ENCODE measurements at places on chromosomes 4 and X. TPM values are rescaled to one million over a fixed set of nuclear protein-coding genes. Genes with fewer than 3 reads are reported as not detected.

The HMGN5 gene
- total RNA-seq: 1.5 TPM

The TMEM165 gene
- total RNA-seq: 134 TPM

The ZIC3 gene
- not detected for total RNA-seq

The TCP11X2 gene
- total RNA-seq: not detected

The C1QTNF7 gene
- not detected for total RNA-seq

The CWH43 gene
- total RNA-seq: not detected

The CCNQ gene
- total RNA-seq: 30.7 TPM

DNA sequence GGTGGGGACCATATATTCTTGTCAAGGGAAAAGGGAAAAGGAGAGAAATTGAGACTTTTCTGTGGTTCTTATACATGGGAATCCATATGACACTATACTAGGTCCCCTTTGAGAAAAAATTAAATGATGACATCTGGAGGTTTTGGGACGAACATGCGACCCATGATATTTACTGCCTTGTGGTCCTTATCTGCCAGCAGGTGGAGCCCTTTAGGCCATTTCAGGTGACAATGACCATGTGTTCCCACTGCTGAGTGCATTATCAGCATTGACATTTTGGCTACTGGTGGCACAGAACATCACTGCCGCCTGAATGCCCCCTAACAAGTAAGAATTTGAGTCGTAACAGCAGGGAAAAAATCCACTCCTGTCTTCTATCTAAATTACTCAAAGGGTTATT, 843.4 kb downstream of the FSTL5 start:
- no peaks in the 10 kb centered on the region for H3K4me1 ChIP-seq
- no peak for DNase-seq

- H3K36me3 ChIP-seq: peaks cover 10% of the 10 kb centered on the region
- H3K4me1 ChIP-seq: peaks cover 11% of the 10 kb centered on the region
- no peak overlapping the region for H3K4me3 ChIP-seq
- H3K27ac ChIP-seq: no peak overlapping the region
- H3K27me3 ChIP-seq: peaks cover 18% of the 10 kb centered on the region
- no peak for DNase-seq
Observed at GRCh38 chrX:433771-434170, 47.1 kb upstream of the PPP2R3B start.

GRCh38 chrX:110399966-110400365, 41.3 kb downstream of the RTL9 start:
- H3K27ac ChIP-seq: no peak overlapping the region
- DNase-seq: no peak
- H3K4me1 ChIP-seq: no peaks in the 10 kb centered on the region

GRCh38 chr4:16269240-16269639, 43.0 kb upstream of the TAPT1 start:
- H3K27me3 ChIP-seq: peaks cover 14% of the 10 kb centered on the region
- H3K36me3 ChIP-seq: no peaks in the 10 kb centered on the region
- no peaks in the 10 kb centered on the region for H3K4me1 ChIP-seq
- no peak for DNase-seq
- no peak overlapping the region for H3K4me3 ChIP-seq

- H3K27me3 ChIP-seq: no peaks in the 10 kb centered on the region
- no peaks in the 10 kb centered on the region for H3K36me3 ChIP-seq
- DNase-seq: no peak
- no peaks in the 10 kb centered on the region for H3K4me1 ChIP-seq
- H3K4me3 ChIP-seq: no peak overlapping the region
Observed at GRCh38 chr4:120658772-120659171, 263.8 kb downstream of the PRDM5 start.

DNA sequence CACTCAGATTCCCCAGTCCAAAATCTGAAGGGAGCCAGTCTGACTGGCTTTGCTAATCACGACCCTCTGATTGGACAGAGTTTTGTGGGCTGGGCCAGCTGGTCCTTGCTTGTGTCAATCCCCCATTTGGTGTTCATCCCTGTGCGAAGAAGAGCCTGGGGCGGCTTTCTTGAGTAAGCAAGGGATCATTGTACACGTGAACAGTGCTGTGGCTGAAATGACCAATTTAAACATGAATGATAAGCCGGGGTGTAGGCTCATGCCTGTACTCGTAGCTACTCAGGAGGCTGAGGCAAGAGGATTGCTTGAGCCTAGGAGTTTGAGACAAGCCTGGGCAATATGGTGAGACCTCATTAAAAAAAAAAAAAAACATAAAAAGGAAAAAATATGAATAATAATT, 379.1 kb downstream of the RAPGEF2 start:
- no peaks in the 10 kb centered on the region for H3K36me3 ChIP-seq
- H3K4me1 ChIP-seq: no peaks in the 10 kb centered on the region
- H3K27me3 ChIP-seq: peaks cover 3% of the 10 kb centered on the region
- H3K4me3 ChIP-seq: no peak overlapping the region

GRCh38 chr4:187191676-187192075, 468.0 kb upstream of the FAT1 start:
- no peak for DNase-seq
- H3K27me3 ChIP-seq: no peaks in the 10 kb centered on the region
- no peaks in the 10 kb centered on the region for H3K36me3 ChIP-seq
- H3K4me3 ChIP-seq: no peak overlapping the region
- H3K27ac ChIP-seq: no peak overlapping the region

DNA sequence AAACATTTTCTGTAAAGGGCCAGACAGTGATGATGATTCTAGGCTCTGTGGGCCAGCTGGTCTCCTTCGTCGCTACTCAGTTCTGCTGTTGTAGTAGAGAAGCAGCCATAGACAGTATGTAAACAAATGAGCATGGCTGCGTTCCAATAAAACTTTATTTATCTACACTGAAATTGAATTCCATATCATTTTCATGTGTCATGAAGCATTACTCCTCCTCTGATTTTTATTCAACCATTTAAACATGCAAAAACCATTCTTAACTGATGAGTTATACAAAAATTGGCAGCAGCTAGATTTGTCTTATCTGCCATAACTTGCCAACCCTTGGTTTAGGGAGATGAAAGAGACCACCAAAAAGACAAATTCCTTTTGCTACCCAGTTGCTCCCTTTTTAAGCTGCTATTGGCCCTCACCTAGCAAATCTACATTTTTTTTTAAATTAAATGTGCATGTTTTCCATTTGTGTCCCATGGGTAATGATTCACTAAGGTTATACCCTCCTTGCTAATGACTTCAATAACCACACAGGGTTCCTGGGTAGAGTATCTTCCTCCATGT, 309.9 kb downstream of the DHX15 start:
- no peak overlapping the region for H3K27ac ChIP-seq
- no peaks in the 10 kb centered on the region for H3K27me3 ChIP-seq
- DNase-seq: no peak
- no peaks in the 10 kb centered on the region for H3K4me1 ChIP-seq

GRCh38 chrX:18360867-18361266, 6.4 kb upstream of the SCML2 start:
- no peak for DNase-seq
- H3K4me1 ChIP-seq: no peaks in the 10 kb centered on the region
- H3K27me3 ChIP-seq: peaks cover 16% of the 10 kb centered on the region
- no peak overlapping the region for H3K4me3 ChIP-seq
- H3K27ac ChIP-seq: no peak overlapping the region

- H3K27ac ChIP-seq: no peak overlapping the region
- H3K4me1 ChIP-seq: no peaks in the 10 kb centered on the region
- H3K36me3 ChIP-seq: no peaks in the 10 kb centered on the region
- no peaks in the 10 kb centered on the region for H3K27me3 ChIP-seq
- DNase-seq: no peak
Observed at GRCh38 chr4:73676861-73677323, 56.7 kb upstream of the RASSF6 start.

GRCh38 chrX:115364670-115365069, 75.2 kb downstream of the LUZP4 start:
- no peak overlapping the region for H3K27ac ChIP-seq
- H3K4me1 ChIP-seq: peaks cover 14% of the 10 kb centered on the region
- H3K36me3 ChIP-seq: peaks cover 5% of the 10 kb centered on the region

DNA sequence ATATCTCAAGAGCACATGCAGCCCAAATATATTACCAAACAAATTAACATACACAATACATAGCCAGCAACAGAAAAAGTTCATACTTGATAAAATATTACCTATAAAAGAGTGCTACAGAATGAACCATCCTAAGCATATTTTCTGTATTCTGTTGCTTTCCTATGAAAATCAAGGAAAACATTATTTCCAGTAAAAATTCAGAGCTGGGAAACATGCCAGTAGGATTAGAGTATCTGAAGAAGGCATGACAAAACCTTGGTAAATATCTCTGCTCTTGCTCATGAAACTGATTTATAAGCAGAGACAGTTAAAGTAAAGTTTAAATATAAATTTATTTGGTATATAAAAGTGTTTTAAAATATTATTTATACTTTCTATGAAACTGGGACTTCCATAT, 599.7 kb downstream of the ARAP2 start:
- no peaks in the 10 kb centered on the region for H3K4me1 ChIP-seq
- no peaks in the 10 kb centered on the region for H3K27me3 ChIP-seq
- H3K4me3 ChIP-seq: no peak overlapping the region
- DNase-seq: no peak

- no peak for DNase-seq
- H3K36me3 ChIP-seq: peaks cover 7% of the 10 kb centered on the region
- H3K4me3 ChIP-seq: no peak overlapping the region
- H3K4me1 ChIP-seq: no peaks in the 10 kb centered on the region
- no peaks in the 10 kb centered on the region for H3K27me3 ChIP-seq
- H3K27ac ChIP-seq: no peak overlapping the region
Observed at GRCh38 chr4:167908816-167909215, 183.5 kb upstream of the ANXA10 start.

- H3K4me1 ChIP-seq: no peaks in the 10 kb centered on the region
- DNase-seq: no peak
- H3K27ac ChIP-seq: no peak overlapping the region
- no peak overlapping the region for H3K4me3 ChIP-seq
Observed at GRCh38 chr4:2335729-2336101, 73.8 kb upstream of the MXD4 start.
